ENCODE measurements at places on chromosomes 6 and 20. TPM values are rescaled to one million over a fixed set of nuclear protein-coding genes. Genes with fewer than 3 reads are reported as not detected.

DNA sequence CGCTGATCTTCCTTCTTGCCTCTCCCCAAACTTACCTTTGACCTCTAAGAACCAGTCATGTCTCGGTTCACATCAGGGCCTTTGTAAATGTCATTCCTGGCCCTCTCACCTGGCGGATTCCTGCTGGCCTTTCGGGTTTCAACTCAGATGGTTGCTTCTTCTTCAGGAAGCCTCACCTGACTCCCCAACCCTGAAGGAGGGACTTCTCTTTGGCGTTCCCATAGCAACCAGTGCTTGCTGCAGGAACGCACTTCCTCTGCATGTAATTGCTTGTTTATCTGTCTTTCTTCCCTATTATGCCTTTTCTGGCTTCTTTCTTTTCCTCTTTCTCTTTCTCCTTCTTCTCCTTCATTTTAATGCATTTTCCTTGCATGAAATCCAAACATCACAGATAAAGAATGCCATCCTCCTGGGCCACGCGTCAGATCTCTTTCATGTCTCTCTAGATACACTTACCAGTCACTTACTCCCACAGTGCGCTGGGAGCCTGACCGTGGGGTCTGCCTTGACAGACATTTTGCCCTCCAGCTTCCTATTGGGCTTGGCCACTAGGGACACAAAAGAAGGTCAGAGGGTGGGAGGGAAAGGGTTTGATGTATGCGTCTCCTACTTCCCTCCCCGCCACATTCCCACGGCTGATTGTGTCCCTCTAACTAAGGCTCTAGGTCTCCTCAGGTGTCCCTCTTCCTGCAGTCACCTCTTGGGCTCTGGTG is 295.7 kb upstream of the TSHZ2 start:
- H3K36me3 ChIP-seq: no peaks in the 10 kb centered on the region
- H3K4me1 ChIP-seq: no peaks in the 10 kb centered on the region
- no peak overlapping the region for H3K4me3 ChIP-seq
- H3K27ac ChIP-seq: no peak overlapping the region
- DNase-seq: no peak

DNA sequence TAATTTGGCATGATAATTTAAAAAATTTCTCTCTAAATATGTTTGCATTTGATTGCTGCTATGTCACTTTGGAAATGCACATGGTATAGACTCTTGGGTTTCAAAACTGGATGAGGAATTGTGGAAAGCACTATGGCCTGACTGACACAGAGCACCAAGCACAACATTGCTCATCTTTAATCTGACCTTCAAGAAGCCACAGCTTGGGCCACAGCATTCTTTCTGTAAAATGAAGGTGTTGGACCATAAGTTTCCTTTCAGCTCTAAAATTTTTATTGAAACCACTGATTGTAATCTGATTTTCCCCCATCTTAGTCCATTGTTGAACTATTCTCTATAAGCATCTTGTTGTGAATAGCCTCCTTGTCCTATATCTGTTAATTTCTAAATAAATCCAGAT is 41.0 kb downstream of the QKI start:
- DNase-seq: no peak
- no peaks in the 10 kb centered on the region for H3K27me3 ChIP-seq
- peaks cover 61% of the 10 kb centered on the region for H3K4me1 ChIP-seq
- H3K36me3 ChIP-seq: no peaks in the 10 kb centered on the region
- H3K27ac ChIP-seq: no peak overlapping the region
- H3K4me3 ChIP-seq: no peak overlapping the region

DNA sequence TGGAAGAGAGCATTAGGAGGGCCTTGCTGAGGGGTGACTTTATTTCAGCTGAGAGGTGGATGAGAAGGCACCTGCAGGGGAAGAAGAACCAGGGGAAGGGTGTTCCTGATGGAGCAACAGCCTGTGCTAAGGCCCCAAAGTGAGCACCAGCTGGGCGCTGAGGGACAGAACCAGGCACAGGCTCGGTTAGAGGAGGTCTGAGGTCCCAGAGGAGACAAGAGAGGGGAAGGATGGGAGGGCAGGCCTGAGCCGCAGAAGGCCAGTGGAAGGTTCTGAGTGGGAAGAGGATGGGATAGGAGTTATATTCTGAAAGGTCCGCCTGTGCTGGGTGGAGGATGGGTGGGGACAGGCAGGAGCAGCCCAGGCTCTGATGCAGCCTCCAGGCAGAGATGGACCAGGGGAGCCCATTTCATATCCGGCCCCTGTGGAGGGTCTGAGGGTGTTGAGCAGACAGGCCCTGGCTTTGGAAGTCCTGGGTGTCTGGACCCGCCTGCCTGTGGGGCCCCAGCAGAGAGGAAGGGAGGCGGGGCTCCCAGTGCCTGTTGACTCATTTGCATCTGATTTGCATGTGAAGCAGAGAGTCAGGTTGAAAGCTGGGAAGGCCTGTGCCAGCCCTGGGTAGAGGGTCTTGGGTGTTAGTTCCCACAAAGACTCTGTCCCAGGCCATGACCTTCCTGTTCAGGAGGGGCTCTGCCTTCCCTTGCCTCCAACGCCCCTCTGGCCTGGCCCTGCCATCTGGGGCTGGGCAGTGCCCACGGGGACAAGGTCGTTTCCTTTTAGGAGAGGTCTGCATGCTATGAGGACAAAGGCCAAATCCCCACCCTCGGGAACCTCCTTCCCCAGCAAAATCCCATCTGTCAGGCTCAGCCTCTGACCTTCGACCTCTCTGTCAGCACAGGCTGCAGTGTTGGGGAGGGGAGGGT is 10.6 kb upstream of the FAM110A start:
- H3K4me3 ChIP-seq: no peak overlapping the region
- no peaks in the 10 kb centered on the region for H3K27me3 ChIP-seq
- no peak for DNase-seq
- H3K4me1 ChIP-seq: peaks cover 6% of the 10 kb centered on the region
- no peak overlapping the region for H3K27ac ChIP-seq
- no peaks in the 10 kb centered on the region for H3K36me3 ChIP-seq

GRCh38 chr6:25266456-25267100 is 12.6 kb upstream of the CARMIL1 start:
- peaks cover 4% of the 10 kb centered on the region for H3K27me3 ChIP-seq
- no peaks in the 10 kb centered on the region for H3K4me1 ChIP-seq
- no peaks in the 10 kb centered on the region for H3K36me3 ChIP-seq
- H3K4me3 ChIP-seq: no peak overlapping the region
- DNase-seq: no peak

GRCh38 chr6:135088818-135089809 is 34.5 kb upstream of the HBS1L start:
- peaks cover 11% of the 10 kb centered on the region for H3K4me1 ChIP-seq
- H3K4me3 ChIP-seq: peak overlapping the region; percentile 12
- H3K27me3 ChIP-seq: no peaks in the 10 kb centered on the region
- no peak overlapping the region for H3K27ac ChIP-seq
- no peak for DNase-seq
- no peaks in the 10 kb centered on the region for H3K36me3 ChIP-seq

DNA sequence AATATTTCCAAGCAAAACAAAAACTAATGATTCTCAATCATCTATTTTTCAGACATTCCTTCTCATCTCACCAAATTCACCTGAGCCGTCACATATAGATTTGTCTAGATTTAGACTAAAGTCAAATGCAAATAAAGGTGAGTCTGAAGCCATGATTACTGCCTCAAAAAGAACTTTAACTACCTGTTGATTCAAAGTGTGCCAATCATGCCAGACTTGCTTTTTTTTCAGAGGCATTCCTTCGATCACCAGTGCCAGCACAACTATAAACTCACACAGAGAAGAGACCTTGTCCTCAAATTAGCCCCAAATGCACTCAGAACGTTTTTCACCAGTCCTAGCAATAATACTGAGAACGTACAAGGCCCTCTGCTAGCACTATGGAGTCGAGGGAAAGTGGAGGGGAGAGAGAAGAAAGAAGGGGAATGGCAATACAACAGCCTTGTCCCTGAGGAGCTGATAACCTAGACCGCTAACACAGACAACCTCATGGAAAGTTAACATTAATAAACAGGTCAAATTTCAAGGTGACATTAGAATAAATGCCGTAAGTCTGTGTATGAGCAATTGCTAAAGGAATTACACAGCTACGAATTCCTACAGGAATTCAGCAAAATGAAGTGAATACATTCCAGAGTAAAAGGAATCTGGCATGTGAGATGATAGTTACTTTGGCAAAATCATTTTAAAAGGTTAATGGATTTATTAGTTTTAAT is 60.9 kb downstream of the EPB41L2 start:
- no peak overlapping the region for H3K27ac ChIP-seq
- no peak for DNase-seq
- H3K4me3 ChIP-seq: no peak overlapping the region
- H3K36me3 ChIP-seq: no peaks in the 10 kb centered on the region
- no peaks in the 10 kb centered on the region for H3K27me3 ChIP-seq

The SLC17A1 gene
- total RNA-seq: not detected

DNA sequence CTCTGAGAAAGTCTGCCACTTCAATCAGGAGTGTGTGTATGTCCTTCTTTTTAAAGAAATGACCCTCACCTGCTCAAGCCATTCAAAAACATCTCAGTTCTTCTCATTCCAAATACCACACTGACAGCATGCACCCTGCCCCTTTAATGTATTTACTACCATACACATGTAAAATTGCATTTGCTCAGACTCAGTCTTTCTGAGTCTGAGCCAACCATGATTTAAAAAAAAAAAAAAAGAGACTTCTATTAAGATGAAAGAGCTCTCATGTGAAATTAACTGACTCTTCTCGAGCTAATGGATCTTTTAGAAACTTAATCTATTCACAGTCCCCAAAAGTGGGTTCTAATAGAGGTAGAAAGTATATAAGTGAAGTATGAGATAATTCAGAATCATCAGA is 1.4 kb upstream of the FILIP1 start:
- H3K4me3 ChIP-seq: no peak overlapping the region
- no peaks in the 10 kb centered on the region for H3K27me3 ChIP-seq

The CLPSL2 gene
- not detected for total RNA-seq

GRCh38 chr20:51162015-51162414 is 139.1 kb upstream of the KCNG1 start:
- no peak overlapping the region for H3K4me3 ChIP-seq
- H3K36me3 ChIP-seq: no peaks in the 10 kb centered on the region
- H3K27ac ChIP-seq: no peak overlapping the region

The CDKN1A gene
- 43.6 TPM for total RNA-seq

- peaks cover 51% of the 10 kb centered on the region for H3K4me1 ChIP-seq
- peaks cover 7% of the 10 kb centered on the region for H3K27me3 ChIP-seq
- H3K4me3 ChIP-seq: no peak overlapping the region
- DNase-seq: no peak
- no peaks in the 10 kb centered on the region for H3K36me3 ChIP-seq
Measured at GRCh38 chr20:62601172-62601571, 41.1 kb upstream of the SLCO4A1 start.

DNA sequence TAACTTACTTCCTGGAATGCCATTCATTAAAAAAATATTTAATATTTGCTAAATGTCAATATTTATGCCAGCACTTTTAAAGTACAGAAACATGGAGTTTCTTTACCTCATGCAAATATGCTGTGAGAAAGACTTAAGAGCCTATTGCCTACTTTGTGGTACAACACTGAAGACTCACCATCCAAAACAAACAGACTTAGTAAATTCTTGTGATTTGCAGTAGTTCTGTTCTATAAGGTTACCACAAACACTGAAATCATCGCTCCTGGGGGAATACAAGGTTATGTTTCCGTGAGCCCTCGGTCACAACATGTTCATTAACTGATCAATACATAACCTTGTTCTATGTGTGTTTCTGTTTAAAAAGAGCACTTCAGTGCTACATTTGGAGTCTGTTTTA is 78.3 kb downstream of the ATG5 start:
- H3K27ac ChIP-seq: no peak overlapping the region
- DNase-seq: no peak

The ZNF391 gene
- 3.9 TPM for total RNA-seq

- no peaks in the 10 kb centered on the region for H3K36me3 ChIP-seq
- H3K27ac ChIP-seq: no peak overlapping the region
- no peak for DNase-seq
- peaks cover 56% of the 10 kb centered on the region for H3K4me1 ChIP-seq
Measured at GRCh38 chr20:50389438-50389807, 120.8 kb upstream of the PTPN1 start.

DNA sequence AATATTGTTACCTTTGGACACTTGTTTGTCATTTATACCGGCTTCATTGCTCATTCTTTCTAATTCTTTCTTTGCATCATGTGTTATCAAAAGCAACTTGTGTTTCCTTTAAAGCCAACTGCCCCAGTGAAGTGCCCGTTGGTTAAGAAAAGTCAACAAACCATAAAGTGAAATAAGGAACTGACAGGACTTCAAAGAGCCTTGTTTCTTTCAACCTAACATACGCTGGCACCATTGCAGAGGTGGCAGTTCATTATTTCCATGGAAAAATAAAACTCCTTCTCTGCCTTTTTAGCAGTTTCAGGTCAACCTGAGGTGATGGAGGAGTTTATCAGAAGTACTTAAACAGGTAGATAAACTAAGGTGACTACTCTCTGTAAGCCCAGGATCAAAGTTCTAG is 28.8 kb downstream of the FERMT1 start:
- no peak for DNase-seq
- no peak overlapping the region for H3K4me3 ChIP-seq
- H3K4me1 ChIP-seq: no peaks in the 10 kb centered on the region
- H3K27ac ChIP-seq: no peak overlapping the region

The C20orf141 gene
- not detected for total RNA-seq

The MICB gene
- 14.9 TPM for total RNA-seq

DNA sequence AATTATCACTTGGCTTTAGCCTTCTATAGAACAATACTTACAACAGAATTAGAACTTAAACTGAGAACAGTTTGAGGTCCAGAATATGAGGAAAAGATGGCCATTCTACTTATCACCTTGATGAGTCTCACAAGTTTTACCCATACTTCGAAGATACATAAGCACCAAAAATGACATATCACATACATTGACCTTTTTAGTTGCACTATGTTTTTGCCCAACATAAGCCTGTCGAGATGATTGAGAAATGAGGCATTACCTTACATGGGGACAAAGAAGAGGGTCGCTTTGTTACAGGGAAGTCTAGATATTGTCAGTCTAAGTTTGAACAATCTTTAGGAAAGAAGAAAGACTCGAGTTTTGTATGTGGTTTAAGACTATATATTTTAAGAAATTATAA is 48.4 kb upstream of the MEI4 start:
- H3K4me3 ChIP-seq: no peak overlapping the region
- no peak for DNase-seq
- no peak overlapping the region for H3K27ac ChIP-seq
- no peaks in the 10 kb centered on the region for H3K36me3 ChIP-seq
- no peaks in the 10 kb centered on the region for H3K27me3 ChIP-seq

GRCh38 chr20:57250607-57251343 is 15.7 kb downstream of the BMP7 start:
- no peaks in the 10 kb centered on the region for H3K27me3 ChIP-seq
- H3K36me3 ChIP-seq: no peaks in the 10 kb centered on the region
- no peak overlapping the region for H3K4me3 ChIP-seq
- no peaks in the 10 kb centered on the region for H3K4me1 ChIP-seq
- DNase-seq: no peak

The AFG1L gene
- 11.9 TPM for total RNA-seq
